CD4-positive, alpha-beta memory T cell (primary cell): ENCODE measurements at places on chromosomes 5 and 9. TPM values are rescaled to one million over a fixed set of nuclear protein-coding genes. Genes with fewer than 3 reads are reported as not detected.

The SHOC1 gene
- total RNA-seq: not detected

The POU5F2 gene
- 1.7 TPM for total RNA-seq

The COL23A1 gene
- total RNA-seq: 0.25 TPM

The SHC3 gene
- total RNA-seq: not detected

The GPR150 gene
- total RNA-seq: 1.5 TPM

The DND1 gene
- 4.0 TPM for total RNA-seq

- DNase-seq: no peak
- H3K4me3 ChIP-seq: no peak overlapping the region
- no peaks in the 10 kb centered on the region for H3K36me3 ChIP-seq
- H3K4me1 ChIP-seq: no peaks in the 10 kb centered on the region
- H3K27ac ChIP-seq: no peak overlapping the region
Observed at GRCh38 chr9:94975480-94975879, 249.0 kb downstream of the AOPEP start.

DNA sequence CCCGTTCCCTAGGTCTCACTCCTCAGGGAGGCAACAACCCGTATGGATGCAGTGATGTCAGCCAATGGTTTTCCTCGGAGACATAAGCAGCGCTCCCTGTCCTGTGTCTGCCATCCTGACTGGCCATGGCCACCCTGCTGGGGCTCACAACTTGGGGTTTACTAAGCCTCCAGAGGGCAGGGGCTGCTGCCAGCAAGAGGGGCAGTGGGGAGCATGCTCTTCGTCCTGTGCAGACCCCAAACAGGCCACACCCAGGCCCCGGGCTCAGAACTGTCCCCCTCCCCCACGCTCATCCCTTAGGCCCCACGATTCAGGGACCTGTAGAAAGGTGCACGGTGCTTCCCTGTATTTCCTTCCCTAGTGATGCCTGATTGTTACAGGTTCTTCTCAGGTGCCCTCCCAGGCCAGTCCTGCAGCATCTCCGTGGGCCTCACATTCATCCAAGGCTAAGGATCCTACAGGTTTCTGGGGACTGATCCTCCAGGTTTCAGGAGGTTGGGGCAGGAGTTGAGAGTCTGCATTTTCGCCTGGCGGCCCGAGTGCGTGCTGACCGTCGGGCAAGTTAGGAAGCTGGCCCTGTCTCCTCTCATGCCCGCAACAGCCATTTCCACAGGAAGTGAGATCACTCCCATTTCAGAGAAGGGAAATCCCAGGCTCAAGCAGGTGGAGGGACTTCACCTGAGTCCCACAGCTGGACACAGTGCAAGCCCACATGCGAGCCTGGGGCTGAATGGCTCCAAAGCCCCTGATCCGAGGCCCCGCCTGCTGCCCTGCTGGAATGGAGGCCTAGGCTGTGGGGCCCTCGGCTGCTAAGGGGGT lies 217.6 kb downstream of the ROR2 start:
- no peak overlapping the region for H3K27ac ChIP-seq
- H3K4me1 ChIP-seq: no peaks in the 10 kb centered on the region
- H3K36me3 ChIP-seq: no peaks in the 10 kb centered on the region
- H3K4me3 ChIP-seq: no peak overlapping the region

GRCh38 chr5:98144116-98144515 lies 629.3 kb upstream of the RGMB start:
- no peaks in the 10 kb centered on the region for H3K27me3 ChIP-seq
- no peaks in the 10 kb centered on the region for H3K4me1 ChIP-seq
- no peak overlapping the region for H3K27ac ChIP-seq
- no peak for DNase-seq
- no peaks in the 10 kb centered on the region for H3K36me3 ChIP-seq
- H3K4me3 ChIP-seq: no peak overlapping the region

- H3K4me3 ChIP-seq: no peak overlapping the region
- no peaks in the 10 kb centered on the region for H3K4me1 ChIP-seq
- no peak overlapping the region for H3K27ac ChIP-seq
- H3K36me3 ChIP-seq: no peaks in the 10 kb centered on the region
- no peaks in the 10 kb centered on the region for H3K27me3 ChIP-seq
- DNase-seq: no peak
Observed at GRCh38 chr9:133784731-133785561, 46.8 kb upstream of the SARDH start.

- peak; percentile 28 for DNase-seq
- no peak overlapping the region for H3K4me3 ChIP-seq
- H3K27me3 ChIP-seq: peaks cover 6% of the 10 kb centered on the region
- no peaks in the 10 kb centered on the region for H3K36me3 ChIP-seq
Observed at GRCh38 chr5:133552925-133553525, 59.3 kb downstream of the FSTL4 start.

- no peak overlapping the region for H3K27ac ChIP-seq
- H3K27me3 ChIP-seq: no peaks in the 10 kb centered on the region
- DNase-seq: no peak
- no peaks in the 10 kb centered on the region for H3K36me3 ChIP-seq
- no peaks in the 10 kb centered on the region for H3K4me1 ChIP-seq
Observed at GRCh38 chr9:33614001-33614687, 90.1 kb downstream of the ANKRD18B start.

DNA sequence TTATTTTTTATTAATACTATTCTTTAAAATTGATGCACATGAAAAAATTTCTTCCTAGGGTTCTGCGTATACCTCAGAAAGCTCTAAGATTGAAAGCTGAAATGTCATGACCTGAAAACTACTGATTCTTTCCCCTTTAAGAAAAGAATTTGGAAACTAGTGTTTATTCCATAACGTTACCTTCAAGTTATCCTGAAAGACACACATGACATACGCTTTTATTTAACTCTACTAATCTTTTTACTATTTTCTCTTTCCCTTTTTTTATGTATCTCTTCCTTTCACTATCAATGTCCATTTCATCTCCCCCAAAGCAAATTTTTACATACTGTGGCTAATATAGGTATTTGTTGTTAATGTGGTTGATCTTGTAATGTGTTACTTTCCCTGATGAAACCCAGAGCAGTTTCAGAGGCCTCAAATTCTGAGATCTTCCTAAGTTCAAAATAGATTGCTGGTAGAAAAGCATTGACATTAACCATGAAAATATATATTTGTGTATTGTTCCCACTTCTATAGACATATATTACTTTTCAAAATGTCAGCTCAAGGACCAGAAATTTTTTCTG lies 7.4 kb downstream of the NIPBL start:
- peaks cover 87% of the 10 kb centered on the region for H3K4me1 ChIP-seq
- no peaks in the 10 kb centered on the region for H3K36me3 ChIP-seq
- no peak overlapping the region for H3K27ac ChIP-seq
- no peaks in the 10 kb centered on the region for H3K27me3 ChIP-seq
- H3K4me3 ChIP-seq: no peak overlapping the region

- H3K36me3 ChIP-seq: no peaks in the 10 kb centered on the region
- no peaks in the 10 kb centered on the region for H3K27me3 ChIP-seq
- no peaks in the 10 kb centered on the region for H3K4me1 ChIP-seq
- no peak overlapping the region for H3K4me3 ChIP-seq
- no peak for DNase-seq
Observed at GRCh38 chr5:153623751-153624450, 133.4 kb downstream of the GRIA1 start.

GRCh38 chr9:103702572-103702971 lies 391.5 kb upstream of the SMC2 start:
- no peak for DNase-seq
- H3K27ac ChIP-seq: no peak overlapping the region
- H3K27me3 ChIP-seq: no peaks in the 10 kb centered on the region
- H3K4me3 ChIP-seq: no peak overlapping the region
- H3K4me1 ChIP-seq: no peaks in the 10 kb centered on the region
- H3K36me3 ChIP-seq: no peaks in the 10 kb centered on the region

DNA sequence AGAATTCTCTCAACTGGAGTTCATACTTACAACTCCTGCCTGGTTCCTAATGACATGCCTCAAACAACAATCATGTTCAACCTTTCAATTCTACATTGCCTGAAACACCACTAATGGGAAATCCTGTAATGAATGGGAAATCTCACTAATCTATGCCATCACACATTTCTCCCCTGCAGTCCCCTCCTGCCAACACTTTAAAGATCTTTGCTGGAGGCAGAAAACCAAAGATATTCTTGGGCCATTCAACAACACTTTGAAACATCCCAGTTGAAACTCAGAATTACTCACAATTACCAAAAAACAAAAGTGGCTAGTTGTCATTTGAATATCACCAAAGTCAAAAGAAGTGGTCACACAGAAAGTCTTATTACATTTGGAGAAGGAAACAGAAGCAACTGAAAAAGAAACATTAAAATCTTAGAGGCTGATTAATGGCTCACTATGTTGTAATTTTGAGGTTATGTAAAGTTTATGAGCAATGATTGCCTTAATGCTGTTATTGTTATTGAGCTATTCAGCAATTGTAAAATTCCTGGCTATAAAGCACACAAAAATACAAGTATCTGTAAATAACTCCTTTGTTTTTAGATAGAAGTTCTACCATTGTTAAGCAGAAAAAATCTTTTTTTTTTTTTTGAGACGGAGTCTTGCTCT lies 313.4 kb upstream of the SLC30A5 start:
- H3K36me3 ChIP-seq: no peaks in the 10 kb centered on the region
- H3K4me3 ChIP-seq: no peak overlapping the region
- DNase-seq: no peak
- no peaks in the 10 kb centered on the region for H3K4me1 ChIP-seq
- H3K27me3 ChIP-seq: no peaks in the 10 kb centered on the region

DNA sequence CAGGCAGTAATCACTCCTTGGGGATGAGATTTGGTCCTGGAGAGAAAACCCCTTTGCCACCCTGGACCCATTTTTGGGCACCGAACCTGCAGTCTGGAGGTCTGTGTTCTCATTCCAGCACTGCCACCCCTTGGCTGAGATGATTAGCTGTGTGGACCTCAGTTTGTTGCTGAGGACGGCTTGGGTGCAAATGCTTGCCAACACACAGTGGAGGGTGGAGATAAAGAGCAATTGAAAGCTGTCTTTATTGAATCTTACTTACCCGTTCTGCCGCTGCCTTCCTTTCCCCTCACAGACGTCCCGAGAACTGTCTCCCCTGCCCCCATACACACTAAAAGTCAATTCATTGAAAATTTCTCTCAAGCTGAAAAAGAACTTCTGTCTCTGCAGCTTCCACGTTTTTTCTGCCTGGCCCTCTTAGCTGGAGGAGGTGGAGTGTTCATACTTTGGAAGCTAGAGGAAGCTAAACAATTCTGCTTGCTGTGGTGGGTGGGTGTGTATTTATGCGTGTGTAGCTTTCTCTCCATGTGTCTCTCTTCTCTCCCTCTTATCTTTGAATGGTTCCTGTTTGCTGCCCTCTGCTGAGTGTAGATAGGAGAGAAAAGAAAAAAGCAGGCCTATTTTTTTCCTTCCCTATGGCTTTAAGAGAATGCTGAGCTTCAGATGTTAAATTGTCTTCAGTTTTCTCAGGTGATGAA lies 6.6 kb downstream of the GALNT10 start:
- peak; percentile 18 for DNase-seq
- no peaks in the 10 kb centered on the region for H3K36me3 ChIP-seq
- no peak overlapping the region for H3K4me3 ChIP-seq
- H3K27me3 ChIP-seq: no peaks in the 10 kb centered on the region

DNA sequence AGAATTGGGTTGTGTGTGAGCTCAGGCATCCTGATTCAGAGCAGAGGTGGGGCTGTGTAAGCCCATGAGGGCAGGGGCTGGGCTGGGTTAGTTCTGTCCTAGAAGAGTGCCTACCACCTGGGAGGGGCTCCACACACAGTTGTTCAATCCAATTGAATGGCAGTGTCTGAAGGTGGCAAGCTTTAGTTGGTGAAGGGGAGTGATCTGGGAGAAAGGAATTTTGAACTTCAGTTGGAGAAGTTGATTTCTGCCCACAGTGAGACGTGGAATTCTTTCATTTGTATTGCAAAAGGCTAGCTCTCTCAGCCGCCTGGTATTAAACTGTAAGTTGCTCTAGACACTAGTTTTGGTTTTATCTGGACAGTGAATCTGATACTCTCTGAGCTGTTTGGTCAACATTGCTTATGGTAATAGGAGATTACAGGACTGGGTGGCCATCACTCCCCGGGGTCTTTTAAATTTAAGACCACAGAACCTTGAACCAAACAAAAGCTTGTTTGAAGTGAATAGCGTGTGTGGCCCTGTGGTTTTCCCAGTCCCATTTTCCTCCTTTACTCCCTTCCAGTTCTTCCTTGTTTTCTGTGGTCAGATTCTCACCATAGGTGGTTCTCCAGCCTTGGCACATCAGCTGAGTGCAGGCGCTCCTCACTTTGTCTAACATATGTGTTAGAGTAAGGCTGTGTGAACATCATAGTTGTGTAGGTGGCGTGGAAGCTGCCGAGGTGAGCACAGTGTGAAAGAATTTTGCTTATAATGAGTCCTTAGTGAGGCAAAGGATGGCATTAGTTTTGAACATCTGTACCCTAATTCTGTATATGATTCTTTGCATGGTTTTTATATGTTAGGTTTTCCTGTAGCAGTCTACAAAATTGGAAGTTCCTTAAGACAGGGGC lies 78.0 kb downstream of the ARHGAP26 start:
- no peak for DNase-seq
- no peak overlapping the region for H3K4me3 ChIP-seq
- no peak overlapping the region for H3K27ac ChIP-seq
- H3K4me1 ChIP-seq: peaks cover 15% of the 10 kb centered on the region
- no peaks in the 10 kb centered on the region for H3K27me3 ChIP-seq

- no peak for DNase-seq
- H3K36me3 ChIP-seq: no peaks in the 10 kb centered on the region
- no peaks in the 10 kb centered on the region for H3K4me1 ChIP-seq
- H3K27ac ChIP-seq: no peak overlapping the region
- H3K27me3 ChIP-seq: no peaks in the 10 kb centered on the region
Observed at GRCh38 chr5:2192496-2192895, 309.8 kb upstream of the IRX4 start.

DNA sequence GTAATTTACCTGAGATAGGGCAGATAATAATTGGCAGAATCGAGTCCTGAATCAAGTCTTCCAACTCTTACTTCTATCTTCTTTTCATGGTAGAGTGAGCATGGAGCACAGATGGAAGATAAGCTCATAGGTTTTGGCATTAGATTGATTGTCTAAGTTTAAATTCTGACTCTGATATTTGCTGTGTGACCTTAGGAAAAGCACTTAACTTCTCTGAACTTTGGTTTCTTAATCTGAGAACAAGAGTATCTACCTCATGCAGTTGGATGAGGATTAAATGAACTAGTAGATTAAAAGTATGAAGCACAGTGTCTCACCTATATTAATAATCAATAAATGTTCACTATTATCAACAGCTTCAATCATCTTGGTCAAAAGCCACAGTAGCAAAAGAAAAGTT lies 9.4 kb upstream of the ASTN2 start:
- no peak overlapping the region for H3K27ac ChIP-seq
- no peaks in the 10 kb centered on the region for H3K36me3 ChIP-seq
- H3K4me1 ChIP-seq: no peaks in the 10 kb centered on the region
- H3K4me3 ChIP-seq: no peak overlapping the region
- DNase-seq: no peak
